CD4-positive, alpha-beta T cell treated with Interleukin-4 for 4 hours (primary cell): ENCODE measurements at places on chromosomes 7 and 10.

- no peak for DNase-seq
These were observed 73.0 kb upstream of the FOXP2 start for GRCh38 chr7:114341648-114342047.

- DNase-seq = no peak
These were observed 66.3 kb downstream of the SHOC2 start for GRCh38 chr10:110985497-110986275.

DNA sequence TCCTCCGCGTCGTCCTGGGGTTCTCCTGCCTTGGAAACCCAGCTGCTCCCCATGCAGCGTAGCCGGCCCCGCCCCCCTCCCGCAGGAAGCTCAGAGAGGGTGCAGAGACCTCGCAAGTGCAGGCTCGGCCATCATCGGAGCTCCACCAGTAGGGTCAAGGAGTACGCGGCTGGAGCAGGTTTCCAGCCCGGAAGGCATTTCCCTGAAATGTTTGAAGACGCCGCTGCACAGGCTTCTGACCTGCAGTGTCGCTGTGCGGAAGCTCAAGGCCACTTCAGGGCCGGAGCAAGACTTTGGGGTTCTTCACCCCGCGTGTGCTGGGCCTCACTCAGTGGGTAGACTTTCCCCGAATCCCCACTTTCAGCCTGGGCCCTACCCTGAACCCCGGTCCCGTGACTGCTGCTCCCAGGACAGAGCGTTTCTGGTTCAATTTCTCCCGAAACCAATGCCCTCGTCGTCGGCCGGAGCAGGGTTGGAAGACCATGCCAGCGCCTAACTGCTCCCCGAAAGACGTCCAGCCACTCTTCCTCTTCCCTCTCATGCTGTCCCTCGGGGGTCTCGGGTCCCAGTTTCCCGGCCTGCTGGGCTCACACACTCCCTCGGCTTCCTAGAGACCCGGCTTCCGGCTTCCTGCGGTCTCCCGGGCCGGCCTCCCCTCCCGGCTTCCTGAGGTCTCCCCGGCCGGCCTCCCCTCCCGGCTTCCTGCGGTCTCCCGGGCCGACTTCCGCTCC, 52.1 kb downstream of the INSIG1 start:
- no peak for DNase-seq

DNA sequence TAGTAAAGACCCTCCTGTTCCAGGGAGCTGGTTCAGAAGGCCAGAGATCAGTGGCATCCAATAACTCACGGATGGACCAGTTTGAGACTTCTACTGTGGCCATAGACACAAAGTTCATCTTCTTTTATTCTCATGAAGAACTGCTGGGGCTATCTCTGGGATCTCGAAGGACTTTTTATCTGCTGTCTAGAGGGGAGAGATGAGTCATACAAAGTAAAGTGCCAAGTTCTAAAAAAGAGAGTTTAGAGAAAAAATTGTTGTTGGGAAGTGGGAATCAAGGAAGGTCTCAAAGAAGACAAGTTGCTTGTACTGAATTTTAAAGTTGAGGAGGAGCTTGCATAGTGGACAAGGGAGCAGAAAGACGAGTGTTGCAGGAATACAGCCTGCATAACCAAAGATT, 8.0 kb upstream of the FAM221A start:
- no peak for DNase-seq

DNA sequence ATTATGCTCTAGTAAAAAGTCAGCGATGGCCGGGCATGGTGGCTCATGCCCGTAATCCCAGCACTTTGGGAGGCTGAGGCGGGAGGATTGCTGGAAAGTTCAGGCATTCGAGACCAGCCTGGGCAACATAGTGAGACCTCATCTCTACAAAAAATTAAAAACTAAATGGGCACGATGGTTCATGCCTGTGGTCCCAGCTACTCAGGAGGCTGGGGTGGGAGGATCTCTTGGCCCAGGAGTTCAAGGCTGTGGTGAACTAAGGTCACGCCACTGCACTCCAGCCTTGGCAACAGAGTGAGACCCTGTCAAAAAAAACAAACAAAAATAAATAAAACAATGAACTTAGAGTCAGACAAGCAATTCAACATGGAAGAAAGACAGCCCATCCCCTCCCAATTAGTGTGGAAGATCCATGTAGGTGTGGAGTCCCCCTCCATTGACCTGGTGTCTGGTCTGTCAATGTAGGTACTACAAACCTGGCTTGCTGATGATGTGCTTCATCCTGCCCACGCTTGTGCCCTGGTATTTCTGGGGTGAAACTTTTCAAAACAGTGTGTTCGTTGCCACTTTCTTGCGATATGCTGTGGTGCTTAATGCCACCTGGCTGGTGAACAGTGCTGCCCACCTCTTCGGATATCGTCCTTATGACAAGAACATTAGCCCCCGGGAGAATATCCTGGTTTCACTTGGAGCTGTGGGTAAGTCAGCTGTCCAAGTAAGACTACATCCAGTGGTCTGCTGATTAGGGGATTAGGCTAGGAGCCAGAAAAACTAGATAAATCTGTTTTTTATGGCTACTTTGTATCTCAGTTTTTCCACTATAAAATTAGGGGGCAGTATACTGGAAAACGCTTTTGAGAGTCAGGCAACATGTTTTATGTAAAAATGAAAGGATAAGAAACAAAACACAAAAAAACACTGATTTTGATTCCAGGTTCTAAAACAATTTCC, 9.3 kb downstream of the SCD start:
- DNase-seq = no peak

DNA sequence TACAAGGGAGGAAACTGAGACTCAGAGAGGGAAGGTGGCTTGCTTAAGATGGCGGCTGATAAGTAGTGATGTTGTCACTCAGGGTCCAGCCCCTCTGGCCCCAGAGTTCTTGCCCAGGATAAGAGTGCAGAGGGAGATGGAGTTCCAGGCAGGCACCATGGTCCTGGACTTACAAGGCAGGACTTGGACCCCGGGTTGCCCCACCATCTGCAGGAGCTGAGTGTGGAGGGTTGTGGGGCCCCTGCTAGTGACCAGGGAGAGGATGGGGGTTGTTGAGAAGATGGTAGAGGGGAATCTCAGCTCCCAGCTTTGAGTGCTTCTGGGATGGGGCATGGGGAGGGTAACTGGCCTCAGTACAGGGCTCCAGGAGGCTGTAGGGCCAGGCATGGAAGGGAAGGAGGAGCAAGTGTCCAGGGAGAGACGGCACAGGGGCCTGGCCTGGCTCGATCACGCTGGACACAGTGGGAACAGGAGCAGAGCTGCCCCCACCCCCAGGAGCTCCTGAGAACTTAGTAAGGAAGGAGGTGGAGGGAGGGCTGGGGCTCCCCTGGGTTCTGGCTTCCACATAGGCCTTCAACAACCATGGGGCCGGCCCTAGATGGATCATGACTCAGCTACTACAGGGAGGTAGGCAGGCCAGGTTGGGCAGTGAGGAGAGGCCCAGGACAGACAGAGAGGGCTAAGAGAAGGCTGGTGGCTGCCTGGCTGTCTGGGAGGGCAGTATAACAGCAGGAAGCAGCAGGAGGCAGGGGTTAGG, 28.2 kb downstream of the PPIF start:
- no peak for DNase-seq

GRCh38 chr7:47932016-47932415, 16.2 kb downstream of the PKD1L1 start:
- no peak for DNase-seq

DNA sequence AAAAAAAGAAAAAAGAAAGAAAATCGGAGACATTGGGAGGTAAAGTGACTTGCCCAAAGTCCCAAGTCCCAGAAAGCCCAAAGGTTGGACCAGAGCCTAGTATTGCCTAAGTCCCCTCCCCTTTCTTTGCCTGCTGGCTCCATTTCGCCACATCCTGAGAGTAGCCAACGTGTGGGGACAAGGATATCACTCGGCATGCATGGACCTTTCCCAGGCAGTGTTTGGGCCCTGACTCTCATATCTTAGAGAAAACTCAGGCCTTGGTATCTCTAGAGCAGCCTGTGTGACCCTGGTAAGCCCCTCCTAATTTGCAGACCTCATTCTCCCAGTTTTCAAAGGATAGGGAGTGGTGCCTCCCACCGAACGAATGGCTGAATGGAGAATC, 294.2 kb upstream of the ZMIZ1 start:
- DNase-seq = no peak
